Stimulated activated CD4-positive, alpha-beta T cell treated with anti-CD3 and anti-CD28 coated beads, TNF-alpha, amount 100 ng/mL, for 48 hours (primary cell): ENCODE measurements at places on chromosomes 3 and 15.

GRCh38 chr15:65791335-65792137, 557 bp downstream of the DENND4A start:
- no peak for DNase-seq

DNA sequence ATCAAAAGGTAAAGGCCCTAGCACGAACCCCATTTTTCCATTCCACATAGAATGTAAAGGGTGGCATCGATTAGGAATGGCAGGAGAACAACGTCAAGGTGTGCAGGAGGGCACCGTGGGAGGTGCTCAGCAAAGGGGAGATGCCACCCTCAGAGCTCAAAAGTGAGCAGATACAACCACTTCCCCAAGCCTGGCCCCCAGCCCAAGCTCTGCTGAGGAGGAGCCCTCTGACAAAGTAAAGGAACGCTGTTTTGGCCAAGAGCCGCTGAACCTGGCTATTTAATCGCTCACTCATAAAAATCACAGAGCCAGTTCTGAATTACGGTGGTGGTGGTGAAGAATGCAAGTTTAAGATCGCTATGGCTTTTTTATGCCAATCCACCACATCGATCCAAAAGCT, 12.4 kb downstream of the GNB5 start:
- DNase-seq: no peak

- DNase-seq: no peak
Observed at GRCh38 chr3:181741417-181741816, 29.7 kb downstream of the SOX2 start.

DNA sequence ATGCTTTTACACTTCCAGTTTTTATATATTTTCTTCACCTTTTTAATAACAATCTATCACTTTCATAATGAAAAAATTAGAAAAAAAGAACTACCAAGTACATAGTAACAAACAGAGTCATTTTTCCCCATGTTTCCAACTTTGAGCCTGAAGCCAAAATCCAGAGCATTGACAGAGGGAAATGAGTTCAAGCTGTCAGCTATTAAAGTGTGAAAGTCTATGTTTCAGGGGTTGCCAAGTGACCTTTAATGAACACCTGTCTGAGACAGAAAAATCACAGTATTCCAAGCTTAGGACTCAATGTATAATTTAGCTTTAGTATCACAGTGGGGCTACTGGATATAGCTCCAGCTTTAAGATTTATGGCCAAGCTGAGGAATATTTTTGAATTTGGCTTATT, 128.3 kb upstream of the GADL1 start:
- DNase-seq: no peak

- no peak for DNase-seq
Observed at GRCh38 chr15:69035205-69035917, 20.9 kb downstream of the NOX5 start.

- DNase-seq: no peak
Observed at GRCh38 chr3:31962801-31963205, 18.3 kb downstream of the OSBPL10 start.
